ENCODE measurements at places on chromosomes 4 and X.

- no peak for DNase-seq
These were observed 63.7 kb upstream of the MTNR1A start for GRCh38 chr4:186619088-186619487.

DNA sequence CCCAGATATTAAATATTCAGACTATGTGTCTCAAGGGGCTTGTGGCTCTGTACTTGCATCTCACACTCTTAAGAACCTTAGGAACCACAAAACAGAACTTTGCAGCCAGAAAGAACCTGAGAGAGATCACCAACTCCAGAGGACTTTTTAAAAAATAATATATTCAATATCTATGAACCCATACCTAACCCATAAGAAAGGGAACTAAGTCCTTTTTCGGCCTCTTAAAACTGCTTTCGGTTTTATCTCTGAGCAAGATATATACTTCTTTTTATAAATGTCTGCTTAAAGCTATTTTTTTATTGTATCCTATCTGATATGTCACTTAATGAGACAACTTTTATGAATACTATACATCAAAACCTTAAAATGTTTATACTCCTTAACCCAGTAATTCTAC is 10.9 kb downstream of the SMARCA1 start:
- no peak for DNase-seq

- no peak for DNase-seq
These were observed 1.5 kb downstream of the CFAP97 start for GRCh38 chr4:185201977-185202962.

- no peak for DNase-seq
These were observed 12.5 kb downstream of the METAP1 start for GRCh38 chr4:99008051-99008450.

DNA sequence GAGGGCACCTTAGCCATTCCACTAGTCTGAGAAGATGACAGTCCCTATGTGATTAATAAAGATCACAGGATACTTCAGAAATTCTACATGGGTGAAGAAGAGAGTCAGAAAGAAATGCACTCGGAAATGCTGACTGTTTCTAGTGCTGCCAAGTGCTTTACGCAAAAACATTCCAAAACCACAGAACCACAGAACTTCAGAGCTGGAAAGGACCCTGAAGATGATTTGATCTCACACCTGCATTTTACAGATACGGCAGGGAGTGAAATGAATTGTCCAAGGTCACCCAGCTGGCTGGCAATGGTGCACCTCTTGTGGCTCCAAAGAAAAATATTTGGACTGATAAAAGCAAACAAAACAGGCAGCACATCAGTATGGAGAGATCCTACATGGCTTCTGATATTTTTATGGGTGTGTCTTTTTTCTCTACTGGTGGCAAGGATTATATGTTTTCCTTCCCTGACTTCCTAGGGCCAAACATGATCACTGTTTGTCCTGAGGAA is 115.9 kb downstream of the MAML3 start:
- DNase-seq, result no peak

DNA sequence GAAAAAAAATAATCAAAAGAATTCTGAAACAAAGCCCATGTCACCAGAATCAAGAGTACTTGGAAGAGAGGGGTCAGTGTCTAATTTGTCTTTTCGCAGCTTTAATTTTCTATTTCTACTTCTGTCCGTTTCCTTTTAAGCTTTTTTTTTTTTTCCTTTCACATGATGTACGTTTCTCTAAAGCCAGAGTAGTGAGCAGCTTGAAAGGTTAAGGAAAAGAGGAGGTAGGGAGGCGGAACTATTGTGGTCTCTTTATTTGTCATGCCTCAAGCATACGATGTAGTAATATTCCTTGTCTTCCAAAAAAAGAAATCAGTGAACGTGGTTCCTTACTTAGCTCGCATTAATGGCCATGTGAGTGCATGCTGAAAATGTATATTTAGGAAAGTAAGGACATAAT is 311.5 kb downstream of the TENM3 start:
- DNase-seq, result no peak

GRCh38 chrX:102808336-102808735 is 87.8 kb downstream of the GPRASP3 start:
- no peak for DNase-seq

DNA sequence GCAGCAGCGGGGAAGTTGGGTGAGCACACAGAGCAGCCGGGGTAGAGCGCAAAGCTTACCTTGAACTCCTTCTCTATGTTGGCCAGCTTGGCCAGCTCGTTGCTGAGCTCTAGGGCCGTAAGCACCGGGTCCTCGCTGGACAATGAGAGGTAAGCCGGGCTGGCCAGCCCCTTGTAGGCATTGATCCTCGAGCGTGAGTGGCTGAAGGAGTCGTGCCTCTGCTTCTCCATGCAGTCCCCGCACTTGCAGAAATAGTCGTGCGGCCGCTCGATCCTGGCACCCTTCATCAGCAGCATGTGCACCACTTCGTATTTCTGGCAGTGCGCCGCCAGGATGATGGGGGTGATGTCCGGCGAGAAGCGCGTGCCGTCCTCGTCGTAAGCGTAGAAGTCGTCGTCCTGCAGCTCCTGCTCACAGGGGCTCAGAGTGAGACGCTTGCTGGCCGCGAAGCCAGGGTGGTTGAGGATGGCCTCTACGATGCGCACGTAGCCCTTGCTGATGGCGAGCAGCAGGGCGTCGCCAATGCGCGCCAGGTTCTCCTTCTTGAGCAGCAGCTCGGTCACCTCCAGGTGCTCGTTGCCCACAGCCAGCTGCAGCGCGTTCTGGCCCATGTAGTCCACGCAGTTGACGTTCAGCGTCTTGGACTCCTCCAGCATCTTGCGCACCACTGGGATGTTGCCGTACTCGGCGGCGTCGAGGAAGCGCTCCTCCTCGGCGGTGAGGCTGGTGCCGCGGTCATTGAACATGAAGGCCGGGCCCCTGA is 19.5 kb downstream of the TRPC3 start:
- DNase-seq, result no peak

DNA sequence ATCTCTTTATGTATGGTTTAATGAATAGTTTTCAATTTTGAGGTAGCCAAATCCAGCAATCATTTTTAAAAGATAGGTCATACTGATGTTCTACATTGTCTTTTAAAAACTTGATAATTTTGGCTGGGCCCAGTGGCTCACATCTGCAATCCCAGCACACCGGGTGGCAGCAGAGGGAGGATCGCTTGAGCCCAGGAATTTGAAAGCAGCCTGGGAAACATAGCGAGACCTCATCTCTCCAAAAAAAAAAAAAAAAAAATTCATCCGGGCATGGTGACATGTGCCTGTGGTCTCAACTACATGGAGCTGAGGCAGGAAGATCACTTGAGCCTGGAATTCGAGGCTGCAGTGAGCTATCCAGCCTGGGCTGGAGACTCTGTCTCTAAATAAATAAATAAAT is 419.8 kb downstream of the GALNTL6 start:
- DNase-seq, result no peak

GRCh38 chr4:94534401-94535312 is 82.9 kb downstream of the PDLIM5 start:
- no peak for DNase-seq

DNA sequence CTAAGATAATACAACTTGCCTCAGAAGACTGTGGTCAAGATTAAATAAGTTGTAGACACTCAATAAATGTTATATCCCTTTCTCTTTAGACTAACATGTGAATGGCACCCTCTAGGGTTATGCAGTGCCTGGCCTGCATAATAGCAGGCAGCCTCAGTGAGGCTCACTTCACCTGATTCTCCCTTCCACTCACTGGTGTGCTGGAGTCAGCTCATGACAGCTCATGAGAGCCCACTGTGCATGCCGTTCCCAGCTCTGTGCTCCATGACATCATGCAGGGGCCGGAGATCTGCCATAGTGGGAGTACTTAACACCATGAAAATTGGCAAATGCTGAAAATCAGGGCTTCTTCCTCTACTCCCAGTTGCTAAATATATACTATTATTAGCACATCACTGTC is 64.5 kb downstream of the TEC start:
- no peak for DNase-seq

DNA sequence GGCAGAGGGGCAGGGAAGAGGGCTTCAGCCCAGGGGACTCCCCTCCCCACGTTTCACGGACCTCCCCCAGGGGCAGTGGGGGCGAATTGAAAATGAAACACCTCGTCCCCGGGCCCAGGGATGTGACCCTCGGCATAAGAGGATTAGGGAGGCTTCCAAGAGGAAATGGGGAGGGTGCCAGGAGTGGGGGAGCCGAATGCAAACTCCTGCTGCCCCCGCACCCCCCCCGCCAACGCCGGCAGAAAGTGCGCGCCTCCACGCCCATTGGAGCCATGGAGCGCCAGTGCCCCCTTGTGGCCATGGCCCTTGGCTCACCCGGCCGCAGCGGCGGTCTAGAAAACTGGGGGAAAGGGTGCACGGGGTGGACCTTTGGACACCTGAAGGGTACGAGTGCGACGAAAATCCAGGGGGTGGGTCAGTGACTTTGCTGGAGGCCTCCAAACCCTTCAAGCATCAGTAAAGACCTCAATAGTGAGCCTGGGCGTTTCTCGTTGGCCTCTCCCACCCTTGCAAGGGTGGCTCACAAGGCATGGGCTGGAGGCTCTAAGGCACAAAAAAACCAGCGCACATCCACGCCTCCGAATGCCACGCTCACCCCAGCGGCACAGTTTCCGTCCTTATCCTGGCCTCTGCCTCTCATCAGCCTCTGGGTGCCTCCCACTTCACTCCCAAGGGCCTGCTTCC is 120.8 kb upstream of the PJA1 start:
- peak; percentile 37 for DNase-seq

DNA sequence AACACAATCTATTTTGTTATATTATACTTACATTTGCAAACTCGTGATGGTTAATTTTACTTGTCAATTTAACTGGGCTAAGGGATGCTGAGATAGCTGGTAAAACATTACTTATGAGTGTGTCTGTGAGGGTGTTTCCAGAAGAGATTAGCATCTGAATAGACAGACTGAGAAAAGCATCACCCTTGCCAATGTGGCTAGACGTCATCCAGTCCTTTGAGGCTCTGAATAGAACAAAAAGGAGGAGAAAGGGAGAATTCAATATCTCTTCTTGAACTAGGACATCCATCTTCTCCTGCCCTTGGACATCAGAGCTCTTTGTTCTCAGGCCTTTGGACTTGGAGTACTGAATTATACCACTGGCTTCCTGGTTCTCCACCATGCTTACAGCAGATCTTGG is 154.6 kb downstream of the EPHA5 start:
- no peak for DNase-seq

DNA sequence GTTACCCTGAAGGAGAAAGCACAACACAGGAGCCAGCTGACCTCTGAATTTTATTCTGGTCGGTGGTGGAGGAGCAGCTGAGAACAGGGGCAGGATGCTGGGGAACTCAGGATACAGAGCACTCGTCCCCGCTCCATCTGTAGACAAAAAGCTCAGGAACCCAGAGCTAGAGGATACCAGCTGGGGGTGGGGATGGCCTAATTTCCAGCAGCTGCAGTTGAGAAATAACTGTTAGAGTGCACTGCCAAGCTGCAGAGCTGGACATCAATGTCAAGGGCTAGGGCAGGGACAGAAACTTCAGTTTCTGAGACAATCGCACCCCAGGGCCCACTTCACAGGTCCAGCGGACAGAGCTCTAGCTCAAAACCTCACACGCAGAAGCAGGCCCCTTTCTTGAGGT is 122.1 kb upstream of the GUCY1A1 start:
- DNase-seq, result peak; percentile 21

DNA sequence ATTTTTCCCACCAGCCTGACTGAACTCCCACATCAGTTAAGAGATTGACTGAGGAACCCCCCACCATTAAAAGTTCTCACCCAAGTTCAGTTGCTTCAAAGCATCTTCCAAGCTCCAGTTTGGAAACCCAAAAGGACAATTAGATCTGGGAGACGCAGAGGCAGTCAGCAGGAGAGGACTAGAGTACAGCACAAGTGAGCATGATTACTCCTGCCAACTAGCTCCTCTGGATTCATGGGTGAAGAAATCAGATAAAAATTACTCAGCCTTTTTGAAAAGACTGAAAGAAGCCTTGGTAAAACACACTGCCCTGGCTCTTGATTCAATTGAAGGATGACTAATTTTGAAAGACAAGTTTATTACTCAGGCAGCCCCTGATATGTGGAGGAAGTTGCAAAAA is 297.5 kb downstream of the ADAM29 start:
- no peak for DNase-seq

DNA sequence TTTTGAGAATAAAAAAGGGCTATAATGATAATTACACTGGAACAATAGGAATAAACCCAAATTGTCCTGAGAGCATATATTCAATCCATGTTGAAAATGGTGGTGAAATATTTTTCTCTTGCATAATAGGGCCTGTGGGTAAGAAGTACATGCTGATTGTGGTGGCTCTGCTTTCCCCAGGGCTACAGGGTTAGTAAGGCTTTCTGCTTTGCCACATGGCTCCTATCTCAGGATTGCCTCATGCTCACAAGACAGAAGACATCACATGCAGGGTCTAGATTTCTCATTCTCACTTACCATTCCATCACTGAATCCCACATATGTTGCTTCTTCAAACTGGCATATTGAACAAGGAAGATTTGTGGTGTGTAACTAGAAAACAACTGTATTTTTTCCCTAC is 12.4 kb upstream of the VEGFC start:
- no peak for DNase-seq

DNA sequence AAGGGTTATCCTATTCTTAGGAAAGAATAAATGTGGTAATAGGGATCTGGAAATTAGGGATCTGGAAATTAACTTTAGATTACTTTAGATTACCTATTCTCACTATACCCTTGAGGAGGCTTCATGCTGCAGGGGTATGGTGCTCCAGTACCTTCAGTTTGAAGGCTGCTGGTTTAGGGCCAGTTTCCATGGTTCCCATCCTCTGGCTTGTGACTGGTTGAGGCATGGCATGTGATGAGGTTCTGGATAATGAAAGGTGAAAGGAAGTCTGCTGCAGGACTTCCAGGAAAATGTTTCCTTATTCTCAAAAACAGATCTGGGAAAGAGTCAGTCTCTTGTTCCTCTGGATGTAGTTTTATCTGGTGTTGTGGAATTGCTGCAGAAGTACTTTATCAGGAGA is 25.9 kb downstream of the FRAS1 start:
- DNase-seq, result no peak

- DNase-seq, result no peak
These were observed 2.1 kb downstream of the TIGD2 start for GRCh38 chr4:89113415-89113814.

- DNase-seq, result no peak
These were observed 6.0 kb downstream of the NDST4 start for GRCh38 chr4:115107411-115107810.

DNA sequence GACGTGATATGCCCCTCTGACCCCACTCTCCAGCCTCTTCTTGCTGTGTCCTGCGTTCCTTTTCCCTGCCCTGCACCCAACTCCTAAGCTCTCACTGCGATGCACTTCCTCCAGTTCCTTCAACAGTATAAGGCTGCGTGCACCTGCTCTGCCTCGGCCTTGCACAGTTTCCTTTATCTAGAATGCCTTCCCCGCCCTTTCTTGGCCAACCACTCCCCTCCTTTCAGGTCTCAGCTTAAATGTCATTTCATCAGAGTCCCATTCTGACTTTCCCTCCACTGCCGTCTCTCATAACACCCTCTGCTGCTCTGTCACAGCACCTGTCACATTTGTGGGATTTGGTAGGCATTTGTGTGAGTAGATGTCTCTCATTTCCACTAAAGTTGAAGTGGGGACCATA is 58.4 kb upstream of the NEIL3 start:
- no peak for DNase-seq

GRCh38 chr4:116400480-116400879 is 684.9 kb downstream of the TRAM1L1 start:
- no peak for DNase-seq

Data from lower leg skin (tissue), 4 donors.